ENCODE measurements at places on chromosomes 12 and 14.

- no peak for DNase-seq
Measured at GRCh38 chr12:4221258-4221620, 52.3 kb upstream of the CCND2 start.

- DNase-seq: no peak
Measured at GRCh38 chr12:62522984-62523383, 56.4 kb downstream of the MON2 start.

DNA sequence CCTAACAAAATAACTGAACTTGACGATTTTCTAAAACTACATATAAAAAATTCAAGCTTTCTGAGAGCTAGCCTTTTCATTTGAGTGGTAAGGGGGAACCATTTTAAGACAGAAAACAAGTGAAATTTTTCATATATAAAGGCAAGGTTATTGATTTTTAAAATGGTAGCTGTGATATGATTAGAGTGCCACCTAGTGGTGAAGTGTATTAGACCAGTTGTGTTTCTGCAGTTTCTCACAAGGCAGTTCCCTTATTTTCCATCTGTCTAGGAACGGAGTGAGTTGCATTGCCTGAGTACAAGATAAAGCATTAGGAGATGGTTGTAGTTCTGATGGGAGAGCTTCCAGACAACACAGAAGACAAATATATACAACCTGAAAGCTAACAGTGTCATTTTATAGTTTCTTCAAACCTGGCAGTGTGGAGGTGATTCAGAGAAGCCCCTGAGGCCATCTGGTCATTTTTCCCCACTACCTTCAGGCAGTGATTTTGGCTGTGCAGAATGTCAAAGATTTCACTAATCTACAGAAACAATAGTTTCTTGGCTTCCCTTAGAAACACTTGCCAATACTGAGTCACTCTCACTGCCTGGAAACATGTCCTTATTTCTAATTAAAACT lies 180.8 kb downstream of the C12orf50 start:
- no peak for DNase-seq

DNA sequence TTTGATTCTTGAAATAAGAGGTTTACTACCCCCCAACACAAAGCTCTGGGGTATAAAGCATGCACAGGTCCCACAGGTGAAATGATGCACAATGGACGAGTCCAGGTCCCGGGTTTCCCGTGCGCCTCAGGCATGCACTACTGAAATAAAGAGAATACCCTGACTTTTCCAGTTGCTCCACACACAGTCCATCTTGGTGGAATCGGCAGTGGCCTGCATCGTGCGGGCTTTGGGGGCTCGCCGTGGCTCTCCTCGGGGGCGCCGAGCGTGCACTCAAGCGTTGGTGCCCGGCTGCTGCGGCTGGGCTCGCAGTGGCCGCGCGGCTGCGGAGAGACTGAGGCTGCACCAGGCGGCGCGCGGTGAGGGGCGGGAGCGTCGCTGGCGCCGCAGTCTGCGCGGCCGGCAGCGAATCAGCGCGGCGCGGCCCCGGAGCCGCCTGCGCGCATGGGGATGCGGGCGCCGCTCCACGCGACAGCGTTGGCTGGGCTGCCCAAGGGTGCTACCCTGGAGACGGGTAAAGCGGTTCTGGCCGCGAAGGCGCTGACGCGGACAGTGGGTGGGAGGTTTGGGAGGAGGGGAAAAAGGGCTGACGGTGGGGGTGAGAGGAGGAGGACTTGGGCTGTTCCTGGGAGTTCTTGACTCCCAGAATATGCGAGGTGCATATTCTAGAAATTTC lies 53.8 kb upstream of the CCDC175 start:
- DNase-seq: no peak

DNA sequence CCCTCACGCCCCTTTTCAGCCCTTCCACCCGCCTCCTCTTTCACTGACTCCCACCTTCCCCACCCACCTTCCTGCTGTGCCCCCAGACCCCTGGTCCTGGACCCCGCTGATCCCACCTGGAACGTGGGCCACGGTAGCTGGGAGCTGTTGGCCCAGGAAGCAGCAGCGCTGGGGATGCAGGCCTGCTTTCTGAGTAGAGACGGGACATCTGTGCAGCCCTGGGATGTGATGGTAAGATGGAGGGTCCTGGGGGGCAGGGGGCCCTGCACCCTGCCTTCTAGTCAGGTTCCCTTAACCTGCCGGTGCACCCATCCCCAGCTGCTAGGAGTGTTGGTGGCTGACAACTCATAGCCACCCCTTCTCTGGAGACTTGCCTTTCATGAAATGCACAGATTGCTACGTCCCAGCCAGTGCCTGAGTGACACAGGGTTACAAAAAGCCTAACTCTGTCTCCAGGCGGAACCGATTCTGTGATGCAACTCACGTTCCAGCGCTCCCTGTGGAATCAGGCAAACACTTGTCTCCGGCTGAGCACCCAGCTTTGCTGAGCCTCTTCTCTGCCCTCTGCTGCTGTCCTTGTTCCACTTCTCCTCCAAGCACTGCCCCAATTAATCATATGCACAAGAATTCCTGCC lies 15.0 kb upstream of the OAS2 start:
- DNase-seq: peak; percentile 33

DNA sequence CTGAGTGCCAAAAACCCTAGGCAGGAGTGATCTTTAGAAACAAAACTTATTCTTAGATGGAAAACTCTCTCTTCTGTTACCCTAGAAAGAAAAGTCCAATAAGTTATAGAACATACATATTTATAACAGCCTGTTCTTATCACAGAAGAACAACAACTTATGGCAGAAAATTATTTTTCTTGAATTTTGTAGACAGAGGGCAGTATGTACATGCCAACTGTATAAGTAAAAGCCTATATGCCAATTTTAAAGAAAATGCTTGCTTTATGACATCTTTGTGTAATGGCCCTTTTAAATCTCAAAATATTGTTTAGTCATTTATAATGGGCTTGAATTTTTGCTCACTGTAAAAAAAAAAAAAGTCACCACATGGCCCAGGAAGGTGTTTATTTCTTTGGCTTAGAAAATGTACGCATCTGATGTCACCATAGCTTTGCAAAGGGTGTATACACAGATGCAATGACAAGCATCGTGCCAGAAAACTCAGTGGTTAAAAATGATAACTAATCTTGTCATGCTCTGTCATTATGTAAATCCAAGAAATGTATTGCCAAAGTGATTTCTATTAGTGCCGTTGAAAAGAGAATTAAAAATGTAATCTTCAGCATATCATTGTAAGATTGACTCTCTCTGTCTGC lies 38.3 kb upstream of the GRIP1 start:
- DNase-seq: no peak

DNA sequence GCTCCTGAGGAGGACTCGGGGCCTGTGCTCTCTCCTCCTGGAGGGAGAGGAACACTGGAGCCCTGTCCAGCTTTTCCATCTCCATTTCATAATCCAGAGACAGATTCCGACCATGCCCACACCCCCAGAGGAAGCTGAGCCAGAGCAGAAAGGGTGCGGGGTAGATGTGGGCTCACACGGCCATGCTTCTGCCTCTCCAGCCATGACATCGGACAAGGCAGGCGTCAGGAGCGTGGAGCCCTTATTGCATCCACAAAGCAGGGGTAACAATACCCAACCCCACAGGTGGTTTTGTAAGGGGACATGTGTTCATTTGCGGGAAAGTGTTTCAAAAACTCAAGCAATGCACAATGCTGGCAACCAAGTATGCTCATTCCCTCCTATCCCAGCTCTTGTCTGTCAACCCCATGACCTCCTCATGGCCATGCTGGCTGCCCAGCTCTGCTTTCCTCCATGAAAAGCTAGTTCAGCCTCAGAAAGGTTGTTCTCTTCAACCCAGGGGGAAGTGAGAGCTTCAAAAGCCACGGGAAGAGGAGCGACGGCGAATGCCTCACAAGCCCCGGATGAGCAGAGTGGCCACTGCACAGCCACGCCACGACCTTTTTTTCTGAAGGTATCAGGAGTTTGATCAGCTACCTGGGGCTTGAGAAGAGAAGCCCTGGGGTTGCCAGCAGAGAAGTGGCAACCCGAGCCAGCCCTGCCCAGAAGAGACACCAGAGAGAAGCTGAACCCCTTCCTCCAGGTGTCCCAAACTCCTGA lies 161.7 kb downstream of the DPF3 start:
- peak; percentile 71 for DNase-seq

DNA sequence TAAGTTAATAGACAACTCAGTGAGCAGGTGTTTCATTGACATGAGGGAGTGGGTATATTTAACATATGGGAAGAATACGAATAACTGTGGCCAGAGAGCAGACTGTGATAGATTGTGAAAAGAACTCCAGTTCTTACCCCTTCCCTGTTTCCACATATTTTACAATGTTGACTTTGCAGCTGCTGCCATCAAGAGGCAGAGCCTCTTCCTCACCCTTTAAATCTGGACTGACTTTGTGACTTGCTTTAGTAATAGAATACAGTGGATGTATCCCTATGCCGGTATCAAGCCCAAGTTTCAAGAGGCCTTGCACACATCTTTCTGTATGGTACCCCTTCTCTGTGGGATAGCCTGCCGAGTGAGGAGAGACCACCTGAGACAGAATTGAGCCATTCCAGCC lies 356.7 kb downstream of the ETNK1 start:
- no peak for DNase-seq

DNA sequence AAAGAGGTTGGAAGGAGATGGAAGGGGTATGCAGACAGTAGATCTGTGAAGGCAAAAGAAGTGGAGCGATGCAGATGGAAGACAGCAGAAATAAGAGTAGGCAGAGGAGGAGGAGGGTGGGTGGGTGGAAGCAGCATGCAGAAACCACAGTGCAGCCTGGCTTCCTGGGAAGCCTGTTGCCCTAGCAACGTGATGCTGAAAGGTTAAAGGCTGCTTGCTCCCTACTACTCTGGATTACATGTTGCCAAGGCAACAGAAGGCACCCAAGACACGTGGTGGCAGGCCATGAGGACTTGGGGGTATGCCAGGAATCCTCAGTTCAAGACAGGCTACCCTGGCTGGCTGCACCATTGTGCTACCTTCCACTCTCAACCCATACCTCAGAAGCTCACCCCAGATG lies 129.6 kb downstream of the GRIN2B start:
- no peak for DNase-seq

DNA sequence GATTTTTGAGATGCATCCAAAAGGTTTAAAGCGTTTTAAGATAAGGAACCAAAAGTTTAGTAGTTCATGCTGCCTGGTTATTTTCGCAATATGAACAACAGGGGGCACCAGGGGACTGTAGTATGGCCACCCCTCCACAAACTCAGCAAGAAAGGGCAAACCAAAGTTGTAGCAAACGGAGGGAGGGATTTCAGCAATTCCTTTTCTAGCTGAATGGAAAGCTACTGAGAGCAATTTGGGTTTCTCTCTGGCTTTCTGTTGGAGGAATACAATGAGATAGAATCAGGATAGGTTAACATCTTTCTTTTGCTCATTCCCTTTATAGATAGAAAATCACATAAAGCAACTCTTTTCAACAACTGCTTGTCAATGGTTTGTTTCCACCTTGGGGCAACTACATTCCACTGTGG lies 62.5 kb downstream of the DRAM1 start:
- no peak for DNase-seq

GRCh38 chr12:92696216-92696615 lies 6.6 kb upstream of the PLEKHG7 start:
- DNase-seq: no peak

- no peak for DNase-seq
Measured at GRCh38 chr12:72241552-72241951, 30.6 kb upstream of the TRHDE start.

Data from cardiac septum (tissue), 1 donor.